ENCODE measurements at places on chromosomes 4 and X. TPM values are rescaled to one million over a fixed set of nuclear protein-coding genes. Genes with fewer than 3 reads are reported as not detected.

NEIL3 gene
- 2.3 TPM for total RNA-seq

MAGEA9B gene
- not detected for total RNA-seq

TMEM185A gene
- 7.1 TPM for total RNA-seq

OPRPN gene
- 1.3 TPM for total RNA-seq

HTN3 gene
- not detected for total RNA-seq

UGT2B17 gene
- 1.0 TPM for total RNA-seq

CLDN22 gene
- total RNA-seq, result not detected

SPIN2A gene
- total RNA-seq, result 0.21 TPM

ADGRL3 gene
- 0.06 TPM for total RNA-seq

MXRA5 gene
- total RNA-seq, result 1.2 TPM

DMP1 gene
- total RNA-seq, result not detected

ZDHHC9 gene
- 30.8 TPM for total RNA-seq

CXorf49 gene
- not detected for total RNA-seq

PRPS2 gene
- 13.9 TPM for total RNA-seq

CDKN2AIP gene
- 7.0 TPM for total RNA-seq

CENPVL2 gene
- not detected for total RNA-seq

TMEM35A gene
- not detected for total RNA-seq

NPY5R gene
- not detected for total RNA-seq

IGSF1 gene
- 0.42 TPM for total RNA-seq

PALLD gene
- 25.5 TPM for total RNA-seq
